Posterior cingulate gyrus (tissue), 11 donors: ENCODE measurements at places on chromosomes 7 and 10.

GRCh38 chr7:155893176-155893575 is 80.9 kb upstream of the SHH start:
- no peak for DNase-seq

- no peak for DNase-seq
Measured at GRCh38 chr7:26618898-26619297, 245.5 kb downstream of the SKAP2 start.

GRCh38 chr7:119903085-119903484 is 369.9 kb upstream of the KCND2 start:
- no peak for DNase-seq

- no peak for DNase-seq
Measured at GRCh38 chr7:123746931-123747488, 1.8 kb downstream of the WASL start.

- no peak for DNase-seq
Measured at GRCh38 chr7:131021460-131021859, 287.5 kb upstream of the KLF14 start.

- peak; percentile 65 for DNase-seq
Measured at GRCh38 chr7:154591544-154591943, 411.4 kb downstream of the PAXIP1 start.

DNA sequence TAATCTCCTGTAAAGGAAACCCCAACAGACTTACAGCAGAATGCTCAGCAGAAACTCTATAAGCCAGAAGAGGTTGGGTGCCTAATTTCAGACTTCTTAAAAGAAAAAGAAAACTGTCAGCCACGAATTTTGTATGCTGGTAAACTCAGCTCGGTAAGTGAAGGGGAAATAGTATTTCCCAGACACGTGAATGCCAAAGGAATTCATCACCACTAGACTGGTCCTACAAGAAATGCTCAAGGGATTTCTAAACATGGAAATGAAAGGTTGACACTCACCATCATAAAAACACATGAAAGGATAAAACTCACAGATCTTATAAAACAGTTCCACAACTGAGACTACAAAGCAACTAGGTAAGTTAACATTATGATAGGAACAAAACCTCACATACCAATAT is 68.6 kb downstream of the GLCCI1 start:
- no peak for DNase-seq

DNA sequence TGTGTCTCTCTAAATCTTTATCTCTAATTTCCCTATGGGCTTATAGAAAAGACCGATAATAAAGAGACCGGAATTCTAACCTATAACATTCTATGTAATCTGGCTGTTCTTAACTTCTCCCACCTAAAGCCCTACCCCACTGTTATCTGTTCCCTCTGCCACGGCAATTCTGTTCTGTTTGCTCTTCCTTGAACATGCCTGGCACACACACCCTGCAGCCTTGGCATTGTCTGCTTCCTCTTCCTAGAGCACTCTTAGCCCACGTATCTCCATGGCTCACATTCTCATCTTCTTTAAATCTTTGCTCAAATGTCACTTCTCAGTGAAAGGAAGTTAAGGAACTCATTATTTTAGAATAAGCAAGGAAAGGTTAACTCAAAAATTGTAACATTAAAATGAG is 309.2 kb downstream of the GPR158 start:
- DNase-seq = no peak

- no peak for DNase-seq
Measured at GRCh38 chr10:79947083-79947415, 1.9 kb downstream of the SFTPD start.

DNA sequence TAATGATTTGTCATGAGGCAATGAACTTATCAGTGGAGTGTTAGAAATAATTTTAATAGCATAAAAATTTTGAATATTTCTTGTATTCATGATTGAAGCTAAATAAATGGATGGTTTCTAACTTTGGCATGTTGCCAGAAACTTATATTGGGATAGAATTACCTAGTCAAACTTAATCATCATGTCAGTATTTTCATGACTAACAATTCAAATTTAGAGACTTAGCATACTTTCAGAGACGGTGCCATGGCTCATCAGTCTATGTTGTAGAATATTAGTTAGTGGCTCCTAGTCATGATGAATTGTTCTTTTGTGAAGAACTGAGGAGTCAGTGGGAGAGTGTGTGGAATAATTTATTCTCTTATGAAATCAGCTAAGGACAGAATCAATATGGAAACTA is 599.6 kb upstream of the POT1 start:
- DNase-seq = no peak

DNA sequence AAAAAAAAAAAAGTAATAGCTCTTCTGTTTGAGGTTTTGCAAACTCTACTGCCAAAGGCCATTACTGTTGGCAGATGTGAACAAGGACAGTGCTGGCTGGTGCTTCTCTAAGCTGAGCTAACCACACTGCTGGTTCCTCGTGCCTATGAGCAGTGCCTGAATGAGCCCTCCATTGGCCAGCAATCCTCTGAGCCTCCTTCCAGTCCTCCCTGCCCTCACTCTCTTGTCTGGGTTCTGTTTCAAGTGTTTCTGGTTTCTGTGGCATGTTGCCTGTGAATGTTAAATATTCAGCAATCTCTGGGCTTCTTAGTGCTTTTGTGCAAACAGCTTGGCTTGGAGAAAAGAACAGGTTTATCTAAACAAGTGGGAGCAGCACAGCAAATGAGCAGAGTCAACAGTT is 161.3 kb upstream of the AUTS2 start:
- no peak for DNase-seq

DNA sequence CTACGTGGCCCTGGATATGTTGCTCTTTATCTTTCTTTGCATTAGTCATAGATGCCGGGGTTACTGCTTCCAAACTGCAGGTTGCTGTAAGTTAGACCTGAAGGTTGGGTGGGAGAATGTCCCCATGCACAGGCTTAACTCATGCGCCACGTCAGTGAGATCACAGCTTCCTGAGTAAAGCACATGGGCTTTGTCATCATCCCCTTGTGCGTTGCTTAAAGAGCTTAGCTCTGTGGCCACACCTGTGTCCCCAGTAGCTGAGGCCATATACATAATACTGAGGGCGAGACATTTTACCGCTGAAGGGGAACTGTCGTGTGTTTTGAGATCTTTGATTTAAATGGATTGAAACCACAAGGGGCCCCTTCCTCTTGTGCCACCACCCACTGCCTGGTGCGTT is 45.8 kb upstream of the BTBD16 start:
- DNase-seq = peak; percentile 16

GRCh38 chr7:148590471-148590870 is at the start of gene C7orf33:
TSS of gene C7orf33 (plus strand) at chr7:148590766. CDS start at chr7:148590926, 160 bp downstream.
- no peak for DNase-seq

DNA sequence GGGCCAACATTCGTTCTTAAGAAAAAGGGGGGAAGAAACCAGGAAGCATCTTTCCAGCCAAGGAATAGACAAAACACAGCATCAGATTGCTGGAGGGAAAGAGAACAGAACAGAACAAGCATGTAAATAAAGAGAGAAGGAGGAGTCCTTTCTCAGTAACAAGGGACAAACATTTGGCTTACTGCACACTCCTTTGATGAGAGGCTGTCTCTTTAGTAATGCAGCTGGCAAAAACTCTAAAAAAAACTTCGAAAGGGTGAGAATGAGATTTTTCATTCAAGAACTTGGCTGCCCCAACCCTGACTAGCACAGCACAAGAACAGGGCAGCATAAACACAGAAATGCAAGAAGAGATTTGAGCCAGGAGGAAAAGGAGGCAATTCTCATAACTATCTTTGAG is 38.9 kb upstream of the IL6 start:
- no peak for DNase-seq

- no peak for DNase-seq
Measured at GRCh38 chr7:19958309-19958896, 185.0 kb upstream of the TMEM196 start.

GRCh38 chr10:122476333-122476695 is 15.0 kb downstream of the HTRA1 start:
- no peak for DNase-seq

DNA sequence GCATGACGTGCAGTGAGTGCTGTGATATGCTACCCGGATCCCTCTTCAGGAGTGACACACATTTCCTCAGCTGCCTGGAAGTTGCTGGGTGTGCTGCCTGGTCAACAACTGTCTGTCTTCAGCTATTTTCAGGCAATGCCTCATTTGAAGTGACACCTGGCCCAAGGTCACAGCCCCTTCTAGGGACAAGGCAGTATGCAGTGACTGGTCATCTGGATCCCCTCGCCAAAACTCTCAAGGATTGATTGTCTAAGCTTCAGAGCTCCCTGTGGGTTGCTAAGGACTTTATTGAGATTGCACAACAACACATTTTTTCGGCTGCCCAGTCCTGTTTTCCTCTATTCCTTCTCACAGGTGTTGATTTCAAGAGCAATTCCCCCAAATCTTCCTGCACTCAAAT is 108.8 kb downstream of the GNAI1 start:
- no peak for DNase-seq

- DNase-seq = no peak
Measured at GRCh38 chr7:110119883-110120581, 970.9 kb upstream of the LRRN3 start.

GRCh38 chr7:138565451-138566114 is 105.5 kb downstream of the TRIM24 start:
- no peak for DNase-seq

DNA sequence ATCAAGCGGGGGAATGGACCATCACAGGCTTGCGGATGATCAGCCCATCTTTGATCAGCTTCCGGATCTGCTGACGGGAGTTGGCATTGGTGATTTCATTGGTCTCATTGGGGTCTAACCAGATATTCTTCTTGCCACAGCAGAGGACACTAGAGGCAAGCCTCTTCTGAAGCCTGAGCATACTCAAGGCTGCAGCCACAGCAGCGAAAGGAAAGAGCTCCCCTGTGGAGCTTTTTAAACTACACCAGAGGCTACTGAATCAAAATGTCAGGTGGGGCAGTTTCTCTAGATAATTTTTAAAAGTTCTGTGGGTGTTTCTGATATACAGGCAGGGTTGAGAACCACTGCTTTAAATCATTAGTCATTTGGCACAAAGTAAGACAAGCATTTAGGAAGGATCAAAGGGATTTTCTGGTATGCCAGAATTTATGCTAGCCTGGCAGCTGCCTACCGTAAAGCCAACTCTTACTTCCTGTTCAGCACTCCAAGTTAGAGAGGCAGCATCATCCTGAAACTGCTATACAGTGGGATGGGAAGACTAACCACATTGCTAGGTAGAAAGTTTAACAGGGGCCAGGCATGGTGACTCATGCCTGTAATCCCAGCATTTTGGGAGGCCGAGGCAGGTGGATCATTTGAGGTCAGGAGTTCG is 7.0 kb downstream of the NAPEPLD start:
- DNase-seq = no peak

- no peak for DNase-seq
Measured at GRCh38 chr10:89646889-89647657, 2.0 kb upstream of the PANK1 start.

DNA sequence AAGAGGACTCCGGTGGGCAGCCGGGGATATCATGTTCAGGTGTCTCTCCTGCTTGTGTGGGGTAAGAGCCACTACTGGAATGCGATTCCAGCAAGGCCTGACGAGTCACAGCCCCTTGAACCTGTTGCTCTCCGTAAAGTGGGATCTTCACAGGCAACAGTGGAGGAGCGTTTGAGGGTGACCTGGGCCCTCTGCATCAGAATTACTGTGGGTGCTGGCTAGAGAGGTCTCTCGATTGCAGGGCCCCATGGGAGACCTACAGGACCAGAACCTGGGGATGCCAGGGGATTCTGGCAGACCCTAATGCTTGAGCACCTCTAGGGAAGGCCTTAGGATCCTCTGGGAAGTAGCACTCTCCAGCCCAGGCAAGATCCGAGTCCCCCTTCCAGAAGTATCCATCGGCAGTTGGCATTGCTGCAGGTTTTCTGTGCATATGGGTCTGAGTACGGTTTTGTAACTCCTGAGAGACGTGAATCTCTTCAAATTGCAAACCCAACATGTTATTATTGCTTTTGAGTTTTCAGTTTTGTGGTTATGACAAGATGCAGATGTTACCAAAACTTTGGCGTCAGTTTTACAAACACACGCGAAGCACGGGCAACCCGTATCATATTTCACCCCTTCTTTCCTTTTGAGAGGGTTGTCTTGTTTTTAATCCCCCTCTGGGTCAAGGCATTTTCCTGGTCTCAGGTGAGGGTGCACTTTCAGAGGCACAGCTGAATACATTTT is 4.6 kb downstream of the MGMT start:
- no peak for DNase-seq

DNA sequence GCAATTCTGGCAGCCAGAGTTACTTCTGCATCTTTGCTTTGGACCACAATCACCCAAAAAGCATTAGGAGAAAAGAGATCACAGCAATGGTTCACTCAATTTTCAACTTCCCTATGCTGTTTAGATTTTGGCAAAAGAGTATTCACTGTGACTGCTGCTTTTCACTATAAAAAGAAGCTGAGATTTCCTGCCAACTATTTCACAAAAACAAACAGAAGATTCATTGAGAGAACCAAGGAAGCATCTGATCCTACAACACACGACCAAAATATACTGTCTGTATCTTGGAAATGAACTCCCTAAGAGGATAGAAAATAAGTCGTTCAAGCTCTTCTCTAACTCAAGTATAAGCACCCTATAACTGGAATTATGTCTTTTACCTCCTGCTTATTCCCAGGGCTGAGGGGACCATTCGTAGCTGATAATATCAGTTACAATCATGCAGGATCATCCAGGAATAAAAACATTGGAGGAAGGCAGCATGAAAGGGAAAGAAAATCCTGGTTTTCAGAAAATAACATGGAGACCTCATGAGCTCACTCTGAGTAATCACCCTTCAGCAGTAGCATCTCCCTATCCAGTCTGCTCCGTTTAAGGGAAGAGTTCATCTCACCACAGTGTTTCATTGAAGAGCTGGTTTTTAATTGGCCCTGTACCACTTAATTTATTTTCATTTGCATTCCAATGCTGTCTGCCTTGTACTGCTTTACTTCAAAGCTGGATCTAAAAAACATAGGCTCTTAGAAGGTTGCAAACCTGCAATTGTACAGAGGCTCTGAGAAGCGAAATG is 256.2 kb downstream of the PAXIP1 start:
- DNase-seq = no peak
